NCI-H1092 treated with DMSO at 0.1 percent for 48 hours (cell line): ENCODE measurements at places on chromosomes 4 and X.
A peak's percentile ranks its signal among the peaks of the same experiment; 100 is the strongest.

- no peak for DNase-seq
Measured at GRCh38 chr4:39706741-39707511, 9.0 kb downstream of the UBE2K start.

DNA sequence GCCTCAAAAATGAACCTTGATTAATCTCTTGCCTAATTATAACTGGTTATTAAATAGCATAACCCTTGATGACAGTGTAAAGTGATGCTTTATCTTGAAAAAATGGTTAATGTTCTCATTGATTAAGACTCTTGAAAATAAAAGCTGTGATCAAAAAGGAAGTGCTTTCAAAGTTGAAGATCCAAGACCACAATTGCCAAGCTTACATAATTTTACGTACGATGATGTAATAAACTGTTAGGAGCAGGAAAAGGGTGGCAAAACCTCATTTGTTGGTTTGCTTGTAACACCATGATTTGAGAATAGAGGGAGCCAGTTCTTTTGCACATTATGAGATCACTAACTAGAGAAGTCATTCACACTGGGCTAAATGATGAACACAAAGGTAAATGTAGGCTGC lies 322.2 kb downstream of the ADGRL3 start:
- DNase-seq: no peak

- DNase-seq: peak; percentile 41
Measured at GRCh38 chr4:41882625-41883347, 52.4 kb upstream of the TMEM33 start.

- DNase-seq: no peak
Measured at GRCh38 chrX:12910423-12911121, 4.2 kb downstream of the TLR8 start.

DNA sequence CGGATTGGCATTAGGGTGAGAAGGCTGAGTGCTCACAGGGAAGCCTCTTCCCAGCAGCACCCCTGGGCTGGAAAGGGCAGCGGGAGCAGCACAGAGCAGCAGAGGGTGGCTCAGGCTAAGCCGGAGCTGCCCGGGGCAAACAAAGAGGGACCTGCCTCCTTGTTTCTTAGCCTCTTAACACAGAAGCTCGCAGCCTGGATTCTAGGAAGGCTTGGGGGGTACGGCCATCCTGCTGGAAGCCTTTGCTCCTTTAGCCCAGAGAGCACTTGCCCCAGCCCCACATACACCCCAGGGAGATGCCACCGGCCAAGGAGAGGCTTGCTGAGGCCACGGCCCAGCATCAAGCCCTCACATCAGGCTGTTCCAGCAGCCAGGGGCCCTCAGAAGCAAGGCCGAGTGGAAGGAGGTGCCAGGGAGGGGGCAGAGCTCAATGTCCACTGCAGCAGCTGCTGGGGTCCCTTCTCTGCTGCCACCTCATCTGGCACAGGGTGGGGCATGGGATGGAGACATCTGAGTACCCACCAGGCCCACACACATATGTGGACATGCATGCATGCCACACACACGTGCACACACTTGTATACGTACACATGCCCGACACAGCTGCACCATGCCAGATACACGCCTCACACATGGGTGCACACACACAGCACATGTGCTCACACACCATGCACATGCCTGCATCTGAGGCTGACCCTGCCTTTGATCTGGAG lies 20.3 kb upstream of the SPON2 start:
- no peak for DNase-seq

- DNase-seq: peak; percentile 17
Measured at GRCh38 chr4:677431-678293, 3.3 kb downstream of the MYL5 start.

DNA sequence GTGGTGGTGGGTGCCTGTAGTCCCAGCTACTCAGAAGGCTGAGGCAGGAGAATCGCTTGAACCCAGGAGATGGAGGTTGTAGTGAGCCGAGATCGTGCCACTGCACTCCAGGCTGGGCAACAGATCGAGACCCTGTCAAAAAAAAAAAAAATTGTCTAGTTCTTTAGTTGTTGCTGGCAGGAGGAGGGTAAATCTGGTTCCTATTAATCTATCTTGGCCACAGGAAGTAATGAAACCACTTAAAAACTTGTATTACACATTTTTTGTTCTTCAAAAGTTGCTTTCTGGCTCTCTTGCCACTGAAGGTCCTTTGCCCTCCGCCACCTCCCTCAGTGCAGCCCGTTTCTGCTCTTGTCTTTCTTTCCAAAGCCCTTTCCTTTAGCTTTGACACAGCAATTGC lies 102.9 kb upstream of the ARSJ start:
- no peak for DNase-seq

DNA sequence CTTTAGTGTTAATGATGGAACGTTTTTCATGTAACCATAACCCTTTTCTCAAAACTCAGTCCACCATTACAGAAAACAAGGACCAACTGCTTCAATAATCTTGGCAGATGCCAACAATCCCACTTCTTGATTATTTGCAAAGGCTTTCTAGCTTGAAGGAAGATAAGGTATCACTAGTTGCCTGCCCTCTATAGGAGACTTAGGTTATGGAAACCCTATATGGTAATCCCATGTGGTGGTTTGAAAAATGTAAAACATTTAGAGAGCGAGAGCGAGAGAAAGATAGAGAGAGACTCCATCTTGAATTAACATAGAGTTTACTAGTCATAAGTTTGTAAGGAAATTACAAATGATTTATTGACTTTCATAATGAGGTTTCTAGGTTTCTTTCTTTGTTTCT lies 1627.5 kb upstream of the TENM3 start:
- no peak for DNase-seq

- DNase-seq: peak; percentile 47
Measured at GRCh38 chr4:149897783-149898182, 82.1 kb upstream of the IQCM start.

DNA sequence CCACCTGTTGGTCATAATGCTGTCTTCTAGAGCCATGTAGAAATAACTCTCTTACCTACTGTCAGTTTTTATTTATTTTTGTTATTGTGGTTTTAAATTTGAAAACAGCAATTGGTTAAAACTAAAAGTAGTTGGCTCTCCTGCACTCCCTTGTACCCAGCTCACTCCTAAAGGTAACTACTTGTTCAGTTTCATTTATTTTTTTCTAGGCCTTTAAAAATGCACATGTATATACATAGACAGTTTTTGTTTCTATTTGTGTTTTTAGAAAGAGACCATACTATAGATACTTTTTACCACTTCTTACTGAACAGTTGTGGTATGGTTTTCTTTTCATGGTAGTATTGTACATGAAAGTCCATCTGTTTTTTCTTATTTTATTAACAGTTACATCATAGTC lies 16.8 kb downstream of the SMAD1 start:
- no peak for DNase-seq

- no peak for DNase-seq
Measured at GRCh38 chr4:63919636-63920365, 489.4 kb downstream of the TECRL start.

DNA sequence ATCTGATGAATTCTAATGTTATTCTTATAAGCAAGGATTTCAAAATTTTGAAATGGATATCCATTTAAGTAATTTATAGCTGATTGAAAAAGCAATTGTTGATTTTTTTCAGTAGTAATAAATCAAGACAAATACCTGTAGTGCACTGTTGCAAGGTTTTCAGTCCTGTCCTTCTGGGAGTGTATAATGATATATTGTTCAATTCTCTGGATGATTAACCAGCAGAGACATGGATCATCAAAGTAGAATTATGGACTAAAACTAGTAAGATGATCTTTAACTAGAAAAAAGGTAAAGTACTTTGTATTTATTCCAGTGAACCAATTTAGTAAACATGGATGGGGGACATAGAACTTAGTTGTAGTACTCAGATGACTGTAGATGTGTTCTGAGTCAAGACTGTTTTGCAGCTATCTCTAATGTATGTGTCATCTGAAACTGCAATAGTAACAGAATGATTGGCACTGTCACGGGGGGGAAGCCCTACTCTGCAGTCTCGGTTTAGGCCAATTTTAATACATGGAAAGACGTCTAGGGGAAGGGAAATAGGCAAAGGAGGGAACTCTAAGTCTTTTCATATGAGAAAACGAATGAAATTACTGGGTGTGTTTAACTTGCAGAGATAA lies 121.9 kb downstream of the GLRA3 start:
- no peak for DNase-seq

DNA sequence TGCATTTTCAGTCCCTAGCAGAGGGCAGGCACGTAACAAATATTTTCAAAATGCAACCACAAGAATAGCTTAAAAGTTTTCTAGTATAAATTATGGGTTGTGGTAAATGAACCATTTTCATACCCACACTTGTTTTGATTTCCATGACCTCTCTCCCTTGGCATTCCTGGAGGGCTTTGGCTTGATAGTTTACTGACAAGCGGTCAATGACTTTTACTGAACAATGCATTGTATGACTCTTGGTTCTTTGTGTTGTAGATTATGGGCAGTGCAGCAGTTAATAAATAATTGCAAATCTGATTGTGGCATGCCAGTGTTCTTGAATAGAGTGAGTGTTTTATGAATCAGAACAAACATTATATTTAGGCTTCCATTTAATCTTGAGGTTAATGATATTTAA lies 285.2 kb upstream of the ARX start:
- DNase-seq: no peak

GRCh38 chrX:8738588-8739189 lies 6.8 kb upstream of the ANOS1 start:
- peak; percentile 30 for DNase-seq

DNA sequence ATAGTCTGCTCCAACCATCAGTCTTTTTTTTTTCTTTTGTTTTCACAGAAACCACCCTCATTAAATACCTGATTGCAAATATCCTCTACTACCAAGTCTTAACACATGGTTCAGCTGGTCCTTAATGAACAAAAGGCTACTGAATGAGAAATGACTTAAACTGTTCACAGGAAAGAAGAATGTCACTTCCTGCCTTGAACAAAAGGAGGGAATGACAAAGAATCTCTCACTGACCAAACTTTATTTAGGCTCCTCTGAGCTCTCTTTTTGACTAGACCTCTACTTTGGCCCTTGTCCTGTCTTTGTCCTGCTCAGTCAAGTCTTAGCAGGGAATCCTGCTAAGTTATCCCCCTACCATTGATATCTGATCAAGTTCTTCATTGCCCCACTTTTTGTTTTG lies 31.8 kb upstream of the GJB1 start:
- no peak for DNase-seq

GRCh38 chrX:111492085-111492484 lies 19.4 kb upstream of the SERTM2 start:
- DNase-seq: peak; percentile 55

DNA sequence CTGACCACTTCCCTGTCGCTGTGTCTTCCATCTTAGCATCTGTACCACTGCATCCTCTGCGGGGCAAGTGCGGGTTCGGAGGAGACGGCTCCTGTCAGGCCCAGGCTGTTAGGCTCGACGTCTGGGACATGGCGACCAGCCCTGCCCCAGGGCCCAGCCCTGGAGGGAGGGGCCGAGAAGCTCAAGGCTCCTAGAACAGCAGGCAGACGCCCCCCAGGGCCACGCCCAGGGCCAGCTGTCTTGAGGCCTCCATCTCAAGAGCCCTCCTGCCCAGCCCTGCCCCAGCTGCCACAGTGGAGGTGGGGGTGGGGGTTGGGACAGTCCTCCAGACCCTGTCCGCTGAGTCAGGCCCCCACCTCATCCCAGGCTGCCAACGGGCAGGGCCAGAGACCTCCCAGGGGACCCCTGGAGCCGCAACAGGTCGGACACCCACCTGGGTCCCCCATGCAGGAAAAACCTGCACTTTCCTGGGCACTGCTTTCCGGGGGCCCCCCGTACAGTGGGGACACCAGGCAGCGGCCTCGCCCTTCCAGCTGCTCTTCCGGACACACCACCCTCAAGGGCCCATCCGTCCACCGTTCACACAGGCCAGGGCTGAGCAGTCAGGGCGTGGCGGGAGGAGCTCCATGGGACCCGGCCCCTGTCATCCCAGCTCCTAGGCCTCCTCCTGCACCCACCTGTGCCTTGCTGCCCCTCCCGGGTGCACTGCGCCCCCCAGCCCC lies 83.1 kb downstream of the FAM53A start:
- no peak for DNase-seq
